ENCODE measurements at places on chromosomes 1 and 21.

DNA sequence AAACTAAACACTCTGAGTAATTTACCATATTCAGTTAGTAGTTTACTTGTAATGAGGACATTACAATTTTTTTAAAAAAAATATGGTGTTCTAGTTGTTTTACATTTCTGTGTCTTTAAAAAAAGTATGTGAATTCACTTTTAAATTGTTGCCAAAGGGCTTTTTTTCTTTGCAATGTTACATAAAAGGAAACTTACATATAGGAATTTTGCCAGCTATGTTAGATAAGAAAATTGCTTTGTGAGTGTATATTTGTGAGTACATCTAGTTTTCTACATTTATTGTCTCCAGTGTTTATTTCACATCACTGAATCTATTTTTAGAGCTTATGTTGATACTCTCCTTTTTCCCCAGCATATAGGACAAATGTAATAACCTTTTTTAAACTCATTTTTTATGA, 206.8 kb downstream of the GPR52 start:
- DNase-seq = no peak

DNA sequence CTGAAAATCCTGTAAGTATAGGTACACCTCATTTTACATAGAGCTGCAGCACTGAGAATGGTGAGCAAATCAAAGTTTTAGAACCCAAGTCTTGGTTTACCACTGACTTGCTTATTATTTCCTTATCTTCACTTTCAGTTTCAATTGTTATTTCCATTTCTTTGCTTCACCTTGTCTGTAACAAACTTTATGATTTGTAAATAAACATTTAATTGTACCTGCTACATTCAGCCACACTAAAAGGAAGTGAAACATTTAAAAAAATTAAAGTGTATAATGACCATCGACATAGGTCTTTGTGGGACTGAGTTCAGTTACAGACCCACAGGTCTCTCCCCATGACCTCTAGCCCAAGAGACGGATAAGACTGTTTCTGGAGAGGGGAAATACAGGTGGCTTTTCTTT, 34.4 kb downstream of the LGR6 start:
- no peak for DNase-seq

DNA sequence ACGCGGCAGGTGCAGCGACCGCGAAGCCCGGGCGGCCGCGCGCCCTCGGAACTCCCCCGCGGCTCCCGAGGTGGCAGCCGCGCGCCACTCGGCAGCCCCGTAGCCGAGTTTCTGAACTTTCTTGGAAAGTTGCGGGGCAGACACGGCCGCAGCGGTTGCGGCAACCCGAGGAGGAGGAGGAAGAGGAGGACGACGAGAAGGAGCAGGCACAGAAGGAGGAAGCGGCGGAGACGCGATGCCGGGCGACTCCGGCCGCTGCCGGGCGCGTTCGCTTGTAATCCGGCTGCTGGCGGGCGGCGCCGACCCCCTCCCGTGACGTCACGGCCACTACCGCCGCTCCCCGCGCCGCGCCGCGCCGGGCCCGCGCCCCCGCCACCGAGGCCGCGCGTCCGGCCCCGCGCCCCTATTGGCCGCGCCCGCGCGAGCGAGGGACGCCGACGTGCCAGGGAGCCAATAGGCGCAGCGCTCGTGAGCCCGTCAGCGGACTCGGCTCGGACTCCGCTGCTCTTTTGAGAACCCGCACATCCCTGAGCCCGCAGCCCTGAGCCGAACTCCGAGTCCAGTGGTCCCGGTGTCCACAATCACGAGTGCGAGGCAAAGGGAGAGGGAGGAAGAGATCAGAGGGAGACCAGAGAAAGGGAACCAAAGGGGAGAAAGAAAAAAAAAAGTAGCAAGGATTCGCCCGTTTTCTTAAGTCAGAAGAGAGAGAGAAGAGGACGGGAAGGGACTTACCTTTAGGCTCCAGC, 736 bp upstream of the BARHL2 start:
- no peak for DNase-seq

- no peak for DNase-seq
These were observed 36.4 kb downstream of the MRAP start for GRCh38 chr21:32334980-32335531.

DNA sequence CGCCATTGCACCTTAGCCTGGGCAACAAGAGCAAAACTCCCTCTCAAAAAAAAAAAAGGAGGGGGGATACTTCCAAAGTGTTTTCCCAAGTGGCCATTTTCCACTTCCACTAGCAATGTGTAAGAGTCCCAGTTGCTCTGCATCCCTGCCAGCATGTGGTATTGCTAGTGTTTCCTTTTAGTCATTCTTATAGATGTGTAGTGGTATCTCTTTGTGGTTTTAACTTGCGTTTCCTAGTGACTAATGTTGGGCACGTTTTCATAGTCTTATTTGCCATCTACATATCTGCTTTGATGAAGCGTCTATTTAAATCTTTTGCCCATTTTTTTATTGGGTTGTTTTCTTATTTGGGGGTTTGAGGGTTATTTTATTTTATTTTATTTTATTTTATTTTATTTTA, 31.1 kb downstream of the INAVA start:
- DNase-seq = no peak

GRCh38 chr1:71298633-71299032, 217.8 kb upstream of the ZRANB2 start:
- no peak for DNase-seq

Data from B cell (primary cell).